GM20000 (cell line): ENCODE measurements at places on chromosomes 1 and 21.

- no peak for DNase-seq
Measured at GRCh38 chr1:55781944-55782482, 566.8 kb upstream of the USP24 start.

DNA sequence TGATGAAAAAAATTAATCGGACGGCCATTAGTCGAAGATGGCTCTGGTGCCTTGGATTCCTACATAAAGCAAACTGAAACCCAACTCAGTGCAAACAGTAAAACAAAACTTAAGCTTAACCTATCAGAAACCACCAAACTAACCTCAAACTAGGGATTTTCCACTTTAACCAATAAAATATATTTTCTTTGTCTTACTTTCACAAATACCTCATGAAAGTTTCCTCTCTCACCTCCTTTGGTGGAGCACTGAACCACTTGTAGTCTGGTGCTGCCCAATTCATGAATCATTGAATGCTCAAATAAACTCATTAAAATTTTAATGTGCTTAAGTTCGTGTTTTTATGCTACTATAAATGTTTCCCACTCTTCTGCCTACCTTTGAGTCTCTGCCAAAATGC is 7.0 kb downstream of the ADORA3 start:
- no peak for DNase-seq

- no peak for DNase-seq
Measured at GRCh38 chr1:79304131-79304530, 297.6 kb upstream of the ADGRL4 start.

DNA sequence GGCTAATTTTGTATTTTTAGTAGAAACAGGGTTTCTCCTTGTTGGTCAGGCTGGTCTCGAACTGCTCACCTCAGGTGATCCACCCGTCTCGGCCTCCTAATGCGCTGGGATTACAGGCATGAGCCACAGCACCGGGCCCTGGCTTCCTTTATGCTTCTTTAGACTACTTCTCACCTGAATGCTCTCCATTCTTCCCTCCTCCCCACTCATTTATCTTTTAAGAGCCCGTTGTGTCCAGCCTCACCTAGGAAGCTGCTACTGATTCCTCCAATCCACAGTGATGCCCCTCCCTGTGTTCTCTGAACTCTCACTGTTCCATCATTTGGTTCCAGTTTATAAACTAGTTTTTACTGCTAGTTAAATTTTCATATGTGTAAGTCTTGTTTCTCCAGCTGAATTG is 44.9 kb upstream of the NR5A2 start:
- DNase-seq = no peak

- DNase-seq = no peak
Measured at GRCh38 chr21:35127851-35128250, 78.7 kb upstream of the RUNX1 start.

DNA sequence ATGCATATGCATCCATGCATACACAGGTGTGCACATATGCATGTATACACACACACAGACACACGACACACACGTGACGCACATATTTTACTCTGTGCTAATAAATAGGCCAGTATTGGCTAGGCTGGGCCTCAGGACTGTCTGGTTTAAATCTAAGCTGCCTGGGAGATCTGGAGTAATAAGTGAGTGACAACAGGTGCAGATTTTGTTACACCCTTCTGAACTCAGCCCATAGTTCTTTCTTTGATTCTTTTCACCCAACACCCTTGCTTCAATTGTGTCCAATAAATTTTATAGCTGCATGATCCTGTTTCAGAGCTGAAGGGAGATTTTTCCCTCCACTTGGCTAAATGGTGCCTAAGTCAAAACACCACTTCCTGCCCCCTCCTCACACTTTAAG is 132.8 kb downstream of the FGGY start:
- DNase-seq = no peak

DNA sequence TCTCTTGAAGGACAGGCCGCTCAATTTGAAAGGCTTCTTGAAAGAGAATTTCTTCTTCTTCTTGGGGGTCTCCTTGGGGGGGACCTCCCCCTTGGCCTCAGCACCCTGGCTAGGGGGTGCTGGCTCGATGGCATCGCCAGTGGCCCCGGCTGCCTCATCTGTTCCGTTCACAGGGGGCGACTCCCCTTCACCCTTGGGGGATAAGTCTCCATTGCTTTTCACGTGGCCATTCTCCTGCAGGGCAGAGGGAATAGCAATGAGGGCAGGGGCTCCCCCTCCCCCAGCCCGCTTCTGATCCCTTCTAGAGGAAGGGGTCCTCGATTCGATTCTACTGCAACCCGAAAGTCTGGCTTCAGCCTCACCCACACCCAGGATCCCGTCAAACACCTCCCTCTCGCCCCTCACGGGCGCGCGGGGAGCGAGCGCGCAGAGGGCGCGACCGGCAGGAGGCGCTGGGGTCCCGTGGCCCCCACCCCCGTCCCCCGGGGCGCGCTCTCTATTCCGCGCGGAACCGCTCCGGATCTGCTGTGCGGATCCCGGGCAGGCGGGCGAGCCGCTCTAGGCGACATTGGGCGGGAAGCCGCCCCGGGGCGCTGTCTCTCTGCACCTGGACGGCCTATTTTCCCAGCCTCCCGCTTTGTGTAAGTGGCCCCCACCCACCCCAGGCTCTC is 1.0 kb downstream of the MARCKSL1 start:
- DNase-seq = peak; percentile 80

- no peak for DNase-seq
Measured at GRCh38 chr1:149844650-149845255, 54.6 kb upstream of the BOLA1 start.

- no peak for DNase-seq
Measured at GRCh38 chr21:44880405-44881197, 7.1 kb upstream of the PTTG1IP start.

DNA sequence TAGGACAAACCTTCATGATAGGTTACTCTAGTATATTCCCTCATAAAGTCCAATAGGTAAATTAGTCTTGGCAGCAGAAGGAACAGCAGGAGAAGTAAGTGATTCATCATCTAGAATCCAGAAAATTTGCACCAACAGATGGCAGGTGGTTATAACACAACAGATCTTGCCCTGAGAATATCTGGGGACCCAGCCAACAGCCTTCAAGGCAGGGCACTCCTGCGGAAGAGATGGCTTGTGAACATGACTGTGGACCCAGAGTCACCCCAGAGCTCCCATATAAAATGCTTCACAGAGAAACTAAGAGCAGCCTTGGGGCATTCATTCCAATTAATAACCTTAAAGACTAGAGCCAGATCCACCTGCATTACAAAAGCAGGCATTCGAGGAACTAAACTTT is 7.9 kb upstream of the PLA2G2C start:
- DNase-seq = no peak

DNA sequence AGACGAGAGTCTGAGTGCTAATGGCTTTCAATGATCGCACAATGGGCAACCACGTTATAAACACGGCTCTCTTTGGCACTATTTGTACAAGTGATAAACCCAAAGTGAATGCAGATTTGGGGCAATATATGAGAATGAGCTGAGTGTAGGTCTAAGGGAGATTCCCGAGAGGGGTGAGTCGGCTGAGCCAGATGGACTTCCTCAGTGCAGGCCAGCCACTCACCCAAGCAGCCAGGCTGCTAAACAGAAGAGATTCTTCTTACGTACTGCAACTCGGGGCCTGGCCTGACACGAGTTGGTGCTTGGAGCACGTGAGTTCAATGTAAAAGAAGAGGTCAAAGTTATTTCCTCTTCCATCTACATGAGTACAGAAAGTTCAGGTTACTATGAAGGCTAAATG is 6.2 kb upstream of the MIXL1 start:
- DNase-seq = no peak

- no peak for DNase-seq
Measured at GRCh38 chr1:4755301-4755845, 101.0 kb downstream of the AJAP1 start.

GRCh38 chr1:119878171-119878570 is 18.1 kb downstream of the ADAM30 start:
- no peak for DNase-seq

DNA sequence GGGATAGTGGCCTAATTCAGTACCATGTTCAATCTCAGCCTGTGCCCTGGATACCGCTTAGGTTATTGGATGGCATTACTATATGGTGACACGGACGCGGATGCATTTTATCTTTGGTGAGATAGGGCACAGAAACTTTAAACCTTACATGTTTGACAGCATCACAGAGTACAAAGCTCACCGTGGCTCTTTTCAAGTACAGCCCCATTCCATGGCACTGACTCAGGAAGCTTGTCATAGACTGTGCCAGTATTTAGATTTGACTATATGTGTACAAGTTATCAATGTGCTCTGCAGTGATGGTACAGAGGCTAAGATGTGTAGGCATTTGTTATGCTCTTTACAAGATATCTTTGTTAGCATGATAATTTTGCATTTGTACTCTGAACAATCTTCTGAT is 169.0 kb downstream of the RYR2 start:
- no peak for DNase-seq

- DNase-seq = no peak
Measured at GRCh38 chr1:87796471-87796901, 467.8 kb downstream of the LMO4 start.

DNA sequence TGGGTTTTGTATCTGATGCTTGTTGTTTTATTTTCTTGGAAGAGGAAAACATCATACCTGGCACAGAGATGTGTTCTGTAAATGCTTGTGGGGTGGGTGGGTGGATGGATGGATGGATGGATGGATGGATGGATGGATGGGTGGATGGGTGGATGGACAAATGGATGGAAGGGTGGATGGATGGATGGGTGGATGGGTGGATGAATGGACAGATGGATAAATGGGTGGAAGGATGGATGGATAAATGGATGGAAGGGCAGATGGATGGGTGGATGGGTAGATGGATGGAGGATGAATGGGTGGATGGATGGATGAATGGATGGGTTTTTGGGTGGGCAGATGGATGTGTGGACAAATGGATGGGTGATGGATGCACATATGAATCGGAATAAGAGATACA is 111.5 kb downstream of the PDE9A start:
- no peak for DNase-seq

GRCh38 chr1:98839840-98840239 is 164.8 kb downstream of the PLPPR5 start:
- DNase-seq = no peak

DNA sequence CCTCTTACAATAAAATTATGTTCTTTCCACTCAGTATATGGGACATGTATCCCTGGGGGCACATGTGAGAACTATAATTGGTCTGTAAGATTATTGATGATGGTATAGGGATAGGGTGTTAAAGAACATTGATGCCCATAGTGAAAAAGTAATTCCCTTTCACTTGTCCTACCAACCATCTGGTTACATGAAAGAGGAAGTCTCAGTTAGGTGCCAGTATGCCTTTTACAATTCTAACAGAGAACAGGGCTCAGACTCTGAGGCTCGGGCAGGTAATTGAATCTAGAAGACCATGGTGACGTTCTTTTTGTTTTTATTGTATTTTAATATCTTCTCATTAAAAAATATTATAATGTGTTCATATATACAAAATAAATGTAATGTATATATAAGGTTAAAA is 113.6 kb downstream of the FGGY start:
- DNase-seq = no peak

DNA sequence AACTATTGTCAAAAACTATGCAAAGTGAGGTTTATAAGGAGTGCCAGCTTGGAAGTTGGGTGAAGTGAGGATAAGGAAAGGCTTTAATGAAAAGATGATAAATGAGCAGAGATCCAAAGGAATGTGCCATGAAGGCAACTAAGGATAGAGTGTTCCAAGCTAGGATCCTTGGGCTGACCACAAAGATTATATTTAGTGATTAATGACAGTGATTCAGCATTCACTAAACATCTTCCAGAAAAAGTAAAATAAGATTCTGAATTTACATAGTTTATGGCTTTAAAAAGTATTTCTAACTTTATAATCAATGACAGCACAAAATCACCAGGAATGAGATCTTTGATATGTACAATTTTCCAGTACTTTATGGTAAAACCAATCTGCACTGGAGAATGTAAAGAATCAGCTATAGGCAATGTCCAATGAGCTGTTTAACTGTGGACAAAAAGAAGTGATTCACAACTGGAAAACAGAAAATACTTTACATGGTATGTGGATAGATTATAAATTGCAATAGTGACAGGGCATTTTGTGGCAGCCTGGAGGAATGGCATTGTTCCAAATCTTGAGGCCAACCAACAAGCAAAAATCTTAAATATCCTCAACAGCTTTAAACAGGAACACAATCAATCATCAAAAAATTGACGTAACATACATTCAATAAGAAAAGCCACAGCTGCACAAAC is 91.2 kb upstream of the KCTD3 start:
- no peak for DNase-seq

- no peak for DNase-seq
Measured at GRCh38 chr1:27958513-27958912, 1.3 kb upstream of the XKR8 start.
